ENCODE measurements at places on chromosomes 6 and 20.

DNA sequence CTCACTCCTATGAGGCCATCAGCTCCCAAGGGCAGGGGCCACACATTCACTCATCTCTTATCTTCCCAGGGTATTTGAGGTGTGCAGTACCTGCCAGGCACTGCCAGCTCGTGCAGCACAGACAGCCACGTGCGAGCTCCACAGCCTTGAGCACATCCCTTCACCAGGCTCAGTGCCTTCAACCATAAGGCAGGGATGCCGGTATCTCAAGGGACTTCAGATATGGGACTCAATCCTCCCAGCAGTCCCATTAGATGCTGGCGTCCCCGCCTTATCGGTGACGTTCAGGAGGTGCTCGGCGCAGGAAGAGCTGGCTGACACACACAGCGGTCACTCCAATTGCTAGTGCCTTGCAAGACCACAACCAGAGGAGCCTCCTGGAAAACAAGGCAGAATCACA is 47.0 kb downstream of the EZR start:
- DNase-seq, result no peak

DNA sequence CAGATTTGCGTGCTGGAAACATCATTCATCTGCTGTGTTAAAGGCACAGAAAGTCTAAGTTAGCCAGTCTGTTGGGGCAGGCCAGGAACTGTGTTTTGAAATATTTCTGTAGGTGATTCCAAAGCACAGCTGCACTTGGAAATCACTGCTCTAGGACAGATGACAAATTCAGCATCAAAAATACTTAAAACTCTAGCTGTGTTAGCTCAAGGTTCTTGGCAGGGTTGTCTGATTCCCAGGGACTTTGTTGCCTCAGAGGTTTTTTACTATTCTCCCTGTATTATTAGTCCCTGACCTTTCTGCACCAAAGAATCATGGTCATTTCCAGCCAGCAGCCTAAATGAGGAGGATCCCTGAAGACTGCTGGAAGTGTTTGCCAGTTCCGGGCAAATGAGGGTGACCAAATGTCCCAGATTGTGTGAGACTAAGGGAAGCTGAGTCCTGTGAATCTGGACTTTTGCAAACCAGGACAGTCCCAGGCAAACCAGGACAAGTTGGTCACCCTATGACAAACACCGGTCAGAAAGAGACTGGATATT is 84.3 kb upstream of the TMEM30A start:
- no peak for DNase-seq

- DNase-seq, result no peak
Observed at GRCh38 chr6:14921170-14921569, 324.7 kb upstream of the JARID2 start.

DNA sequence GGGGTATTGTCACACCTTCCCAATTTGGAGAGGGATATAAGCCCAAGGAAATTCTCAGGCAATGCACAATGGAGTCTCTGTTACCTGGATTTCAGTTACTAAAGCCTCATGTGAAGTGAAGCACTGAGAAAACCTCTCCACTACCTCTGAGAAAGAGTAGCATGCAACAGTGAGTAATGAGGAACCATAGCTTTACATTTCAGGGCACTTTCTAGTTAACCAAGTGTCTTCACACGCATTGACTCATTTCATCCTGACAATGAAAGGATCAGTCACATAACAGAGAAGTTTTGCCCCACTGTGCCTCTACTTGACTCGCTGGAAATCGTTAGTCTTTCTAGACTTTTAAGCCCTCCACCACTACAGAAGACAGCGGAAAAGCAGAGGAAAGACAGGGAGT is 86.2 kb upstream of the ARID1B start:
- no peak for DNase-seq

DNA sequence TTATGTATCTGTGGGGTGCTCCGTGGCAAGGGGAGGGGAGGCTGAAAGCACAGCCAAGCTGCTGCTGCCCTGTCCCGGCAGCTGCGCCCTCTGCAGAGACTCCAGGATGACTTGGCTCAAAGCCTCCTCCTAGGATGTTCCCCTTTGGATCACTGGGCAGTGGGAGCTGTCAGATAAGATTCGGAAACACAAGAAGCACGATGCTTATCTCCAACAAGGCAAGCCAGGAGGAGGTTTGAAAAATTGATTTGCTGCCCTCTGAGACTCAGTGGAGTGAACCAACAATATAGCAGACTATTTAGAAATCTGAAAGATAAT is 776.4 kb downstream of the C6orf118 start:
- no peak for DNase-seq

- no peak for DNase-seq
Observed at GRCh38 chr20:8212286-8212685, 80.2 kb downstream of the PLCB1 start.

GRCh38 chr6:140566781-140567277 is 1192.4 kb upstream of the CITED2 start:
- no peak for DNase-seq

GRCh38 chr6:26554447-26554696 is 16.2 kb downstream of the HMGN4 start:
- no peak for DNase-seq

GRCh38 chr6:54053881-54054391 is 57.3 kb upstream of the MLIP start:
- DNase-seq, result no peak

- no peak for DNase-seq
Observed at GRCh38 chr6:36769676-36770499, 69.4 kb downstream of the CPNE5 start.

- DNase-seq, result no peak
Observed at GRCh38 chr6:144613859-144614258, 328.7 kb downstream of the UTRN start.

DNA sequence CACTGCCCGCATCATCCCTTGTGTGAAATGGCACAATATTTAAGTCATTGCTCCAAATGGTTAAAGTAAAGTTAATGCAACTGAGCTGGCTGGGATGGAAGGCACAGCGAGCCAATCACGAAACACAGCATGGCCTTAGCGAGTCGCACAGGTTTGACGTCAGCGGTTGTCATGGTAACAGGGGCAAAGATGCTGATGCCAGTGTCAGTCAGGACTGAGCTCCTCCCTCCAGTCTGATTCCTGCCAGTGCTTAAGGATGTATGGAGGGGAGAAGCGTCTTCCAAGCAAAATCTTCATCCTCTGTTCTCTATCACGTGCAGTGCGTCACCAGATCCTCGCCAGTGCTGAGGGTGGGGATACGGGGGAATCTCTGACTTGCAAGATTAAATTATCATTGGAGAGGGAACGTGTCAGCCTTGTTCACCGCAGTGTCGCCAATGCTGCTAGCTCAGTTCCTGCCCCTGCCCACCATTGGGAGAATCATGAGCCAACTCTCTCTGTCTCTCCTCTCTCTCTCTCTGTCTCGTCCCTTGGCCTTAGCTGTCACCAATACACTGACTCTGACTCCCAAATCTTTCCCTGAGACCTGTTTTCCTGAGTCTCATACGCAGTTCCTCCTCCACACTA is 24.5 kb downstream of the TSPYL4 start:
- DNase-seq, result no peak

- DNase-seq, result no peak
Observed at GRCh38 chr6:40551966-40552505, 35.1 kb downstream of the LRFN2 start.
